ENCODE measurements at places on chromosomes 2 and 18.

GRCh38 chr2:33313039-33313438 is 163.4 kb upstream of the RASGRP3 start:
- DNase-seq: no peak

GRCh38 chr2:178066890-178067669 is 5.5 kb downstream of the PDE11A start:
- no peak for DNase-seq

DNA sequence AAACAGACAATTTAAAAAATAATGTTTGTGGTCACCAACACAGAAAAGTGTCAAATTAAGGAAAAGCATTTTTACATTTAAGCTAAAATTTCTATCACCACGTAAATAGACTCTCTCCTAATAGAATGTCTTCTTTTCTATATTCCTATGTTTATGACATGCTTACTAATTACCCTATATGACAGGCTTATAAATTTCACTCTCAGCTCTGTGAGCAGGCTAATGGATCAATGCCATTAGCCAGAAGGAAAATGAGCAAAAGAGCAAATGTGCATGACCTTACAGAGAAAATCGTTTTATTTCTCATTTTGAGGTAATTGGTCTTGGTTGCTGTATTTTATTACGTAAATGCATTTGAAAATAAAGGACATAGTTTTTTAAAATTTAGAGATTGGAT is 209.7 kb downstream of the TMX3 start:
- DNase-seq: no peak

GRCh38 chr2:17849275-17849674 is 29.2 kb upstream of the KCNS3 start:
- no peak for DNase-seq

DNA sequence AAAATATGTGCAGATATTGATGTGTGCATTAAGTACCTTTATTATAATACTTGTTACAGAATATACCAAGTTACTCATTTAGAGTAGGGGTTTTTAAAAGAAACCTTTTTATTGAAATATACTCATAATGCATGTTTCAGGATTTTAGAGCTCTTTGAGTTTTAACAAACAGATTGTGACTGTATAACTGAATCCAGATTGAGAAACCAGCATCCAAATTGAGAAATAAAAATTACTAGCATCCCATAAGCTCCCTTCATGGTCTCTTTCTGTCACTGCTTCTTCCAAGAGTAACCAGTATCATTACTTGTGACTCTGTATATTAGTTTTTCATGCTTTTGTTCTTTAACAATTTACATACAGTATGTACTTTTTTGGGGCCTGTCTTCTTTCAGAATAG is 156.9 kb downstream of the UBR3 start:
- DNase-seq: no peak

DNA sequence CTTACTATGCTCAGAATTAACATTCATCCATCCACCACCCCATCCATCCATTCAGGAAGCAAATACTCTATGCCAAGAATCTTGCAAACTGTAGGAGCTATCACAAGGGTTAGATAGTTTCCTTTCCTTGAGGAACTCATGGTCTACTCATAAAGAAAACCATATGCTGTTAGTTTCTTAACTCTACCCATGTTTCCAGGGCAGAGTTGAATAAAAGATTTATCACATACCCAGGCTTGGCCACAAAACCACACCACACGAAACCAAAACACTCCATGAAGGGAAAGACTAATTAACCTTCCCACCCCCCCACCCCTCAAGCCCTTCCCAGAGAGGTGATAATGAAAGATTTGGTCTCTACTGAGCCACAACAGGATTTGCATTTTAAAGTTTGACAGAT is 23.7 kb upstream of the MSGN1 start:
- no peak for DNase-seq

GRCh38 chr2:1701020-1701419 is 43.3 kb downstream of the PXDN start:
- no peak for DNase-seq

GRCh38 chr2:164260506-164260905 is 360.8 kb downstream of the GRB14 start:
- no peak for DNase-seq

DNA sequence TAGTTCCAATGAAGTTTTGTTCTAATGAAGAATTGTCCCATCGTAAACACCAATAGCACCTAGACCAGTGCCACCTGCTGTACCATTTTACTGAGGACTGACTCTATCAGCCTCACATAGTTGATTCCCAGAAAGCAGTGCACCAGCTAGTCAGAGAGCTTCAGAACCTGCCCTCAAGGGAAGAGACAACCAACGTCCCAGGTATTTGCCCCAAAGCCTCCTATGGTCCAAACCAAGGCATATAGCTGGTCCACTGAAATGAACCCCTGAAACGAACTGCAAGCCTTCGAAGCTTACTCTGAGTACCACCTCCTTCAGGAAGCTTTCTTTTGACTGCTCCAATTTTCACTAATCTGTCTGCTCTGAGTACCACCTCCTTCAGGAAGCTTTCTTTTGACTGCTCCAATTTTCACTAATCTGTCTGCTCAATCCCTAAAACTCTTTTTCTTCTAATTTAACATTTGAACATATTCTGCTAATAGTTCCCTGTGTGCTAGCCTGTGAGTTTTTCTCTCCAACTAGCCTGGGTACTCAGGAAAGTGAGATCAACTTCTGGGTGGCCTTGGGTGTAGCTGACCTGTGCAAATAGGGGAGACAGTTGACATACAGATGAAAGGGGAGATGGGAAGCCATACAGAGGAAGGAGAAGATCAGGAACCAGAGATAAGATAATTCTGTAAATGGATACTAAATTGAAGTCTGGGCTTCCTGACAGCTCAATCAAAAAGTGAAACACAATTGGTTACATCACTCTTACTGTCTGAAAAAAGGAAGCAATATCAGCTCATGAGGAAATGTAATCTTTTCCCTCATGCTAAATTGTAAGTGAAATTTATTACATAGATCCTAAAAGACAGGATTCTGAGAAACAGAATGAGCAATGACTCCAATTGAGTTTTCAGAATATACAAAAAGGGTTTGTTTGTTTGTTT is 33.5 kb upstream of the EML4 start:
- DNase-seq: no peak

DNA sequence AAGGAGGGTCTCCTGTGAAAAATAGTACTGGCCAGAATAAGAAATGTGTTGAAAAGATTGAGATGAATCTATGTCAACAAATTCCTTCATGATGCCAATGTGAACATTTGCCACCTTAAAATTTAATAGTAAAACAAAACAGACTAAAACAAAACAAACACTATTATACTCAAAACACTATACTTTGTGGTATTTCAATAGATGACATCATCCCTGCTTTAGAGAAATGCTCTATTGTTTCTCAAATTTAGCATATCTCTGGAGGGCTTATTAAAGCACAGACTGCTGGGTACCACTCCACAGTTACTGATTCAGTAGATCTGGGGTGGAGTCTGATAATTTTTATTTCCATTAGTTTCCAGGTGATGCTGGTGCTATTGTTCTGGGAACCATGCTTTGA is 579.4 kb upstream of the FAM98A start:
- no peak for DNase-seq

DNA sequence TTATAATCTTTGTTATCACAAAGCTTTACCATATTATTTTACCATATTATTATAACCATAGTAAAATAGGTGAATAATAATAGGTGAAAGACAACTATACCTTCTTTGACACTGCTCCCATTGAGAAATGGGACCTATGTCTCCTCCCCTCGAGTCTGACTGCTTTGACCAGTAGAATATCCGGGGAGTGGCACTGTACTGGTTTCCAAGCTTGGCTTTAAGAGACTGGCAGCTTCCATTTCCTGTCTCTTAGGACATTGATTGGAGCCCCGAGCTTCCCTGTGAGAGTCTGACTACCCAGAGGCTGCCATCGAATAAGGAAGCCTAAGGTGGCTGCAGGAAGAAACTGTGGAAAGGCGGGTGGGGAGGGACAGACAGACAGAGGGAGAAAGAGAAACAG is 40.1 kb upstream of the PLEKHM3 start:
- DNase-seq: no peak

DNA sequence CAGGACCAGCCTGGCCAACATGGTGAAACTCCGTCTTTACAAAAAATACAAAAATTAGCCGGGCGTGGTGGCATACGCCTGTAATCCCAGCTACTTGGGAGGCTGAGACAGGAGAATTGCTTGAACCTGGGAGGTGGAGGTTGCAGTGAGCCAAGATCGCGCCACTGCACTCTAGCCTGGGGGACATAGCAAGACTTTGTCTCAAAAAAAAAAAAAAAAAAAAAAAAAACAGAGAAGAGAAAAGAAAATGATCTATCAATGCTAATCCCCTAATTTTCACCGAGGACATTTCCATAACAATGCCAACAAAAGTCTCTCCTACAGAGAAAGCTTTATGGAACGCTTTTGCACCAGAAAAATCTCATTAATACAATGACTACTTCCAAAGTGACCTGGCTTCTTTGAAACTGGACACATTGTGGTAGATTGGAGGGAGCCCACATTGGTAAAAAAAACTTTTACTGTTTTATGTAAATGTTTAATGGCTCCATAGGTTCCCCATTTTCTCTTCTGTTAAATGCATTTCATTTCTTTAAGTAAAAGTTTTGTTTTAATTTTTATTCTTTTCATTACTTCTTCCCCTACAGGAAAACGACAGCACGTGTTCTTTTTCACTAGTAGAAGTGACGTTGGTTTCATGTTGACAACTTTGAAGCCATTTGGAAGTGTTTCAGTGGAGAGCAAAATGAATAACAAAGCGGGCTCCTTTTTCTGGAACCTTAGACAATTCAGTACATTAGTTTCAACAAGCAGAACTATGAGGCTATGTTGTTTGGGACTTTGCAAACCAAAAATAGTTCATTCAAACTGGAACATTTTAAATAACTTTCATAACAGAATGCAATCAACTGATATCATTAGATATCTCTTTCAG is 888 bp downstream of the FASTKD2 start:
- DNase-seq: no peak

GRCh38 chr2:224039080-224039769 is at the start of gene SERPINE2:
Gene SERPINE2 (minus strand): TSS chr2:224039286. CDS start chr2:224001900, 37,386 bp downstream.
- DNase-seq: no peak

- DNase-seq: no peak
Measured at GRCh38 chr2:237833546-237833945, 25.9 kb upstream of the RAMP1 start.

DNA sequence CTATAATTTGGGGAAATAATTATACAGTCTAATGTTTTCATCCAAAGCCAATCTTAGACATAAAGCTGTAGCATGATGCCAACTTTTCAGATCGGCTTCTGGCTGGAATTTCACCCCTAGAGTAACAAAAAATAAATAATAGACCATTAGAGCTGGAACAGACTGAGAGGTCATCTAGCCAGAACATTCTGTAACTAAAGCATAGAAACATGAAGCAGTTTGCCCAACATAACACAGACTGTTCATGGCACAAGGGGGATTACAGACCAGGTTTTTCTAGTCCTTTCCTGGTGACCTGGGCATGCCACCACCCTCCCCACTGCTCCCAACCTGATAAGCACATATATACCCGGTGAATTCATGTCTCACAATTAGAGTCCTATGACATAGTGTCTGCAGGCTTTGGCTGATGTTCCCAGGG is 116.4 kb upstream of the PPP1CB start:
- DNase-seq: peak; percentile 71

DNA sequence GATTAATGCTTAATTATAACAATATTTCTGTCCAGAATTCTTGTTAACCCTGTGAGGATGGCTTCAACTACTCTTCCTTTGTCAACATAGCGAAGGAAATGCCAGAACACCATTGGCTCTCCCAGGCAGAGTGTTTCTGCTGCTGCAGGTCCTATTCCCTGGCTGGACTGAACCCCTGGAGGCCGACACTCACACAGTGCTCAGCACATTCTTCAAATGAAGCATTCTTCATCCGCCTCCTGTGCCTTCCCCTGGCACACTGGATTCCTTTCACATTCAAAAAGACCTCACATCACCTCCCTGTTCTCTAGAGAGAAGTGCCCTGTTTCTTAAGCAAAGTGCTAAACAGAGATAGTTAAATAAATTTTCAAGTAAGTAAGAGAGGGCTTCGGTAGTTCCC is 187.3 kb upstream of the MSH6 start:
- DNase-seq: no peak

GRCh38 chr2:70743677-70744076 is 24.3 kb downstream of the ADD2 start:
- no peak for DNase-seq

- no peak for DNase-seq
Measured at GRCh38 chr2:185628985-185629384, 109.6 kb upstream of the FSIP2 start.

DNA sequence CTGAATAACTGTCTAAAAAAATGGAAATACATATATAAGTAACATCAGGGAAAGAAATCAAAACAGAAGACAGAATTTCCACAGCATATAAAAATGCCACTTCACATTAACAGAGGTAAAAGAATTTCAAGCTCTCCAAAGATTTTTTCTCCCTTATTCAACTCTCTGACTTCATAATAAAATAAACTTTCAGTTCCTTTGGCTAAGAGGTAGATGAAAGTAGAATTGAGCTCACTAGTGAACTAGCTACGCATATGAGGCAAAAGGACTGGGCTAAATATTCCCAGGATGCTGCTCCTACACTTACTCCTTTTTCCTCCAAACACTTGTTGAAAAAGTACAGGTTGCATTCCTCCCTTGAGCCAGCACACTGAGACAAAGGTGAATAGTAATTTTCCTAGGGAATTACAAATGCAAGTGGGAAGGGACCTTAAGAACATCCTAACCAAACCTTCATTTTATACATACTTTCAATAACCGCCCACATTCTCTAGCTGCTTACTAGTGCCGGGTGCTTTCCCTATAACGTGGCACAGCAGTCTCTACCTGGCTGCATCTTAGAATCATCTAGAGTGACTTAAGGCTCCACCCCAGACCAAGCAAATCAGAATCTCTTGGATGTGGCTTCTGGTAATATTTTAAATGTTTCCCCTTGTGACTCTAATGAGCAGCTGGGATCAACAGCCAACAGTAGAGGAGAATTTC is 136.6 kb downstream of the MTCL1 start:
- peak; percentile 42 for DNase-seq

GRCh38 chr2:101831351-101831865 is 133.9 kb downstream of the MAP4K4 start:
- DNase-seq: no peak

DNA sequence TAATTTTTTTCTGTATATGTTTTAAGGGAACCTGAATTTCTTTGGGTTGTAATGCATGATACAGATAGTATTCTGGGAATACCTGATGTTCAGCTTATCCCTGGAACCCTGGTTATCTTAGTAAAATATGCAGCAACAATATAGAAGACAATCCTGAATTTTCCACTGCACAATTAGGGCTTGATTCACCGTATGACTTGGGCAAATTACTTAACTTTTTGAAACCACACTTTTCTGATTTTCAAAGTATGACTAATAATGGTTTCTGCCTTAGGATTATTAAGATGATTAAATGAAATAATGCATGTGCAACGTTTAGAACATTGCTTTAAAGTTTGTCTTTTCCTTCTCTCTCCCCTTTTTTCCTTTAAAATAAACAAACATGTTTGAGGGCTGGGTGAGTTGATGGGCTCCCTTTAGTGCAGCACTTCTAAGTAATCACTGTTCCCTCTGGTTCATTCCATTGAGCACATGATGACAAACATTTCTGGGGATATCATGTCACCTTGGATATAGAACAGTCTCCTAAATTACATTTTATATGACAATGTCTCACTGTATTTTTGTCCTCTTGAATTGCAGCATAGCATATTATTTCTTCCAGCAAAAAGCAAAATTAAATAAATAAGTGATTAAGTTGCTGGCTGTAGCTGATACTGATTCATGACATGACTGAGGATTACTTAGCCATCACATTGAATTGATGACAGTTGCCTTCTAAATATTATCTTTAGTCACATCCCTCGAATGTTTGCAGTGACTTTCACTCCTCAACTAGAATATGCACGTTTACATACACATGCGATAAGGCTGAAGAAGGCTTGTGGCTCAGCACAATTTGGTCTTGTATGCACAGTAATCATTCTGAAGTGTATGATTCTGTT is 254.5 kb downstream of the NEDD4L start:
- no peak for DNase-seq

Data from retinal pigment epithelial cell (primary cell).